ENCODE measurements at places on chromosomes 13 and 19. TPM values are rescaled to one million over a fixed set of nuclear protein-coding genes. Genes with fewer than 3 reads are reported as not detected.

GRCh38 chr19:17687857-17688784 is at the start of gene UNC13A:
UNC13A (minus strand) TSS chr19:17688354; CDS start chr19:17688199, 155 bp downstream.
- no peak within 1 kb of the TSS for H3K4me3 ChIP-seq
- H3K27me3 ChIP-seq: peaks cover 82% of the 10 kb centered on the region
- DNase-seq: no peak
- H3K4me1 ChIP-seq: peaks cover 14% of the 10 kb centered on the region
- H3K36me3 ChIP-seq: no peaks in the 10 kb centered on the region

The DGKH gene
- total RNA-seq: 13.9 TPM

- peaks cover 65% of the 10 kb centered on the region for H3K27me3 ChIP-seq
- H3K4me3 ChIP-seq: peak overlapping the region; percentile 56
- no peak for DNase-seq
- H3K36me3 ChIP-seq: no peaks in the 10 kb centered on the region
- peaks cover 64% of the 10 kb centered on the region for H3K4me1 ChIP-seq
Observed at GRCh38 chr19:46411925-46412649, 1.3 kb downstream of the CCDC8 start.

GRCh38 chr13:46554951-46555350 is 2.0 kb downstream of the LRCH1 start:
- no peak for DNase-seq
- no peaks in the 10 kb centered on the region for H3K36me3 ChIP-seq
- H3K27me3 ChIP-seq: no peaks in the 10 kb centered on the region
- H3K4me1 ChIP-seq: peaks cover 34% of the 10 kb centered on the region
- H3K27ac ChIP-seq: peak overlapping the region; percentile 93

GRCh38 chr13:33101835-33102234 is 85.6 kb downstream of the KL start:
- peaks cover 15% of the 10 kb centered on the region for H3K36me3 ChIP-seq
- H3K27me3 ChIP-seq: no peaks in the 10 kb centered on the region
- no peak for DNase-seq
- peak overlapping the region; percentile 1 for H3K27ac ChIP-seq
- peaks cover 9% of the 10 kb centered on the region for H3K4me1 ChIP-seq
- H3K4me3 ChIP-seq: no peak overlapping the region

DNA sequence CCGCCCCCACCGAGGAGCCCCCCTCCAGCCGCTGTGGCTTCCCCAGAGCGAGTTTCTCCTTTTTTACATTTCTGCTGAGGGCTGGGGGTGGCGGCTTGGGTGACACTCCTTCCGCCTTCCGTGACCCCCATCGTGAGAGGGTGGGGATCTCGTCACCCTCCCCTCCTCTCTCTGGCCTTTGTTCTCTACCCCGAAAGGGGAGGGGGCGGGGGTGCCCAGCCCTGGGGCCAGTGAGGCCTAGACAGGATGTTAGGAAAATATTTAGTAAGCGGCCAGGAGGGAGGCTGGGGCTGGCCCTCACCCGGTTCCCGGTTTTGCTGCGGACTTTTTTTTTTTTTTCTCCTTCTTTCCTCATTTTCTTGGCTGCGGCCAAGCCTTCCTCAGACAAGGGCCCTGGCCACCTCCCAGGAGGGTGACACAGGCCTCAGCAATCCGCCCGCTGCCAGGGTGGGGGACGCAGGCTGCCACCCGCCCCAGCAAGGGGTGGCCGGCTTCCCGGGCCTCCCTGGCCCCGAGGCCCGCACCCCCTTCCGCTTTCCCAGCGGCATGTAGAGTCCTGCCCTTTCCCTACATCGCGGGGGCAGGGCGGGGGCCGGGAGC is 3.9 kb downstream of the MIDN start:
- H3K36me3 ChIP-seq: peaks cover 49% of the 10 kb centered on the region
- peak overlapping the region; percentile 100 for H3K27ac ChIP-seq
- H3K27me3 ChIP-seq: no peaks in the 10 kb centered on the region
- peak; percentile 98 for DNase-seq
- peak overlapping the region; percentile 75 for H3K4me3 ChIP-seq

The ZNF223 gene
- total RNA-seq: 3.8 TPM

The OR7E24 gene
- not detected for total RNA-seq

Data from sigmoid colon (tissue), 7 donors.